ENCODE measurements at places on chromosomes 2 and 18.

DNA sequence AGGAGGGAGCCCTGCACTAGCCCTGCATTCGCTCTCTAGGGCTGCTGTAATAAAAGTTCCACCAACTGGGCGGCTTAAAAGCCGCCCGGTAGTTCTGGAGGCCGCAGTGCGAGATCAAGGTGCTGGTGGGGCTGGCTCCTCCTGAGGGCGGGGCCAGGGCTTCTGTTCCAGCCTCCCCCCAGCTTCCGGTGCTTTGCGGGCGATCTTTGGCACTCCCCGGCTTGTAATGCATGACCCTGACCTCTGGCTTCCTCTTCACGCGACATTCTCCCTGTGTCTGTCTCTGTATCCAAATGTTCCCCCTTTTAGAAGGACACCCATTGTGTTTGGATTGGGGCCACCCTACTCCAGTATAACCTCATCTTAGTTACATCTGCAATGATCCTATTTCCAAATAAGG lies 84.5 kb downstream of the ZCCHC2 start:
- DNase-seq: no peak

DNA sequence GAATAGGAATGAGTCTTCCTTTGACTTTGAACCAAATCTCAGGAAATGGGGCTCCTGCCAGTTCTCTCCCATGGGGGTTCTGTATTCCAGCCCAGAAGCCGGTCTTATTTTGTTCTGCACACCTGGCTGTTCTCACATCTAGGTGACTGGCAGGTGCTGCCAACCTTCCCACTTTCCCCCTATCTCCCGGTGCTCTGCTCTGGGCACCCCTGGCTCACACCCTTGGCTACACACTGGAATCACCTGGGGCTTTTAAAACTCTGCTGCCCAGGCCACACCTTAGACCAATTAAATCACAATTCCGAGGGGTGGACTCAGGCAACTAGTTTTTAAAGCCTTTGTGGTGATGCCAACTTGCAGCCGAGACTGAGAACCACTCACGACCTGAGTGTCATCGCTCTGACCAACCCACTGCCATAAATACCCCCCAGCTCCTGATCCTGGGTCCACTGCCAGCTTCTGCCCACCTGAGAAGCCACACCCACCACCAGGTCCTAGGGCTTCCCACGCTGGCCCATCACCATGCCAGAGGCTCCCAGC lies 69.2 kb downstream of the KCNF1 start:
- DNase-seq: no peak

DNA sequence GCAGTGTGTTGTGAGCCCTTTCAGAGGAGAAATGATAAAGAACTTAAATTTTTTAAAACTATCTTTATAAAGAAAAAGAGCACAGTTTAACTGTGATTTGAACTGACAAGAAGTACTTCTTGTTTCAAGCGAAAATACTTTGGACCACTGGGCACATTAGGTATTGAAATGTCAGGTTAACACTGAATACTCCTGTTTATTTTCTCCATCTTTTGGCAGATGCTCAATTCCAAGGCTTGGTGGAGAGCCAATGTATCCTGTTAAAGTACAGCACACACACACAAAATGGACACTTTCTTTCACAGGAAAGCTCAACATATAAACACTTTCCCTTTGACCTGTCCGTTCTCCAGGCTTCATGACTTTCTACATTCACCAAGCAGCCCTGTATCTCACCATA lies 32.6 kb upstream of the SP3 start:
- no peak for DNase-seq

GRCh38 chr18:49565612-49566011 lies 3.8 kb downstream of the LIPG start:
- DNase-seq: no peak

- DNase-seq: peak; percentile 80
Observed at GRCh38 chr2:46163804-46164528, 133.2 kb upstream of the EPAS1 start.

- peak; percentile 30 for DNase-seq
Observed at GRCh38 chr2:173571021-173571821, 216.5 kb downstream of the CDCA7 start.

- no peak for DNase-seq
Observed at GRCh38 chr18:48917579-48918517, 32.9 kb downstream of the SMAD7 start.

DNA sequence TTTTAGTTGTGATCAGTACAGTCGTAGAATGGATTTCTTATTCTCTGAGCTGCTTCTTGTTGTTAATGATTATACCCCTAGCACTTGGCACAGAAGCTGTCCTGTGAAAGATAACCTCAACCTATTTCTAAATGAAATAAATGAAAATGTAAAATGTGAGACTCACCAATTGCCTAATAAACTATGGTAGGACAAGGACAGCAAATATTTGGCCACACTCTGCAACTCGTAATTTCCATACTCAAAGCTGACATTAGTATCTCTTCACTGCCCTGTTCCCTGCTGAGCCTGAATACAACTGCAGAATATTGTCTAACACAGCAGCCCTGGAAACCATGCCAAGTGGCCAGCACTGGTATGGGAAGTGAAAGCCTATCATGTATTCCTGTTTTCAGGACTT lies 34.5 kb downstream of the TMEM182 start:
- DNase-seq: no peak

- no peak for DNase-seq
Observed at GRCh38 chr2:29527947-29528346, 393.4 kb downstream of the ALK start.

GRCh38 chr2:113142290-113142689 lies 14.9 kb downstream of the IL1RN start:
- DNase-seq: no peak

DNA sequence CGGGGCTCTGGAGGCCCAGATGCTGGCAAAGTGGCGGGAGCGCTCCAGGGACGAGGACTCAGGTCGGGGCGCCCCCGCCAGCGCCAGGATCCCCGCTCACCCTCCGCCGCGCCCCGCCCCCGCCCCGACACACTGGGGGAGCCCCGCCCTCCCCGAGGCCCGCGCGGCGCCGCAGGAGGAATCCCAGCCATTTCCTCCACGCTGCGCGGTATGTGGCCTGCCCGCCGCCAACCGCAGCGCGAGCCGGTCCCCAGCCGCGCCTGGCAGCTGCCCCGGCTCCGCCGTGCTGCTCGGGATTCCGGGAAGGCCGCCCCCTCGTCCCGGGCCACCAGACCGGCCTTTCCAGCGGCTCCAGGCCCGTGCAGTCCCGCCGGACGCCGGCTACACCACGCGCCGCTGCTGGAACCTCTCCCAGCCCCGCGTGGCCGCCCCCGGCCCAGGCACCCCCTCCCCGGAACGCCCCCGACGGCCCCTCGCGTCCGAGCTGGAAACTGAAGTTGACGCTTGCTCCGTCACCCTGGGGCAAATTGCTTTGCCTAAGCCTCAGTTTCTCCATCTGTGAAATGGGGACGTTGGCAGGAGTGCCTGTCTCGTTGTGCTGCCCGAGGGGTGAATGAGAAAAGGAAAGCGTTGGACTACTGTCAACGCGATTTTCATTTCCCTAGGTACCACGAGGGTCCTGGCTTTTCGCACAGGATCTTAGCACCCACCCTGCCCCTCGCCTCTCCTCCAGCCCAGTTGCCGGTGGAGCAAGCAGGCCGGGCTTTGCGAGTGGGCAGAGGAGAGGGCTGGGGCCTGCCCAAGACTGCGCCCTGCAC lies 53.6 kb downstream of the PKDCC start:
- no peak for DNase-seq

GRCh38 chr2:8877894-8878293 lies 40.5 kb upstream of the KIDINS220 start:
- DNase-seq: no peak

DNA sequence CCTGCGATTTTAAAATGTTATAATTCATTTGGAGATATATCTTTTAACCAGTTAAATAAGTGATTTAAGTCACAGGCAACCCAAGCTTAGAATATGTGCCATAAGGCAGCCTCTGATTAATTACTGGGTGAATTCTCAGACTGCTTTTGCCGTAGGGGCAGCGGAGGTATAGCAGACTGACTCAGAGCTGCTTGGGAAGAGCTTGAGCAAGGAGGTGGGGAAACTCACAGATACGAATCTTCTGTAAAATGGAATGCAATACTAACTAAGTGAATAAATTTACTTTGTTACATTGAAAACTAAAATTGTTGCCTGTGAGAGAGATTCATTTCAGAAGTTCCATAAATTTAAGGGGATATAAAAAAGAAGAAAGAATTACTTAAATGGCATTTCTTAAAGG lies 115.4 kb downstream of the KYNU start:
- DNase-seq: no peak

- no peak for DNase-seq
Observed at GRCh38 chr2:217837530-217837929, 165.3 kb downstream of the TNS1 start.

DNA sequence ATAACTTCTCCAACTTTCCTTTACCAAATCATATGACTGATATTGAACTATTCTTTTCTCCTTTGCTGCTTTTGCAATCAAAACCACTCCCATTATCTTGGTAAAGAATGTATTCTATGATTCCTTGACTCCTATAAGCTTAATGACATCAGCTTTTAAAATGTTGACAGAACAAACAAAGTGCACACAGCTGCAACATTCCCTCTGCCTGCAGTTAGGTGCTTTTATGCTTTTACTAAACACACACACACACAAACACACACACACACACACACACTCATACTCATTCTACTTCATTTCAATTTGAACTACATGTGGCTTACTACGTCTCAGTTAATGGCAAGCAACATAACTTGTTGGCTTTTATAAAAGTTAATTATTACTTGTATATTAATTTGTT lies 946.6 kb downstream of the DPP10 start:
- no peak for DNase-seq

GRCh38 chr2:71923143-71923525 lies 224.5 kb downstream of the CYP26B1 start:
- no peak for DNase-seq

DNA sequence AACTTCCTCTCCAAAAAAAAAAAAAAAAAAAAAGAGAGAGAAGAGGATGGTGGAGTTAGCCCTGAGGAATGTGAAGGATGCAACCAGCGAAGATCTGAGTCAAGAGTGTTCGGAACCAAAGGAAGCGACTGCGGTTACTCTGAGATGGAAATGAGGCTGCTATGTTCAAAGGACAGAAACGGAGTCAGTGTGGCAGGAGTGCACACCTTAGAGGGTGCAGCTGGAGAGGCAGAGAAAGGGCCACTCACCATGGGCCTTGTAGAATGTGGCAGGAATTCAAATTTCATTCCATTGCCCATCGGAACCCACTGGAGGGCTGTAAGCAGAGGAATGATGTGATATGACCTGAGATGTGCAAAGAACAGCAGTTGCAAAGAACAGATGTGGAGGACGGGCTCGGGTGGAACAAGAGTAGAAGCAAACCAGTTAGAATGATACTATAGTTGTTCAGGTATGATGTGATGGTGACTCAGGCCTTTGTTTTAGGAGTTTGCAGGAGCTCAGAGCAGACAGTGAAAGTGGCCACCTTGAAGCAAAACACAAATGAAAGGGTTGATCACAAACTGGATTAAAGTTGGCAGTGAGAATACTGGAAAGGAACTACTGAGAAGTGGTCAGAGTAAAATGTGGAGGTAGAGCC lies 22.6 kb downstream of the ITGA6 start:
- peak; percentile 84 for DNase-seq

DNA sequence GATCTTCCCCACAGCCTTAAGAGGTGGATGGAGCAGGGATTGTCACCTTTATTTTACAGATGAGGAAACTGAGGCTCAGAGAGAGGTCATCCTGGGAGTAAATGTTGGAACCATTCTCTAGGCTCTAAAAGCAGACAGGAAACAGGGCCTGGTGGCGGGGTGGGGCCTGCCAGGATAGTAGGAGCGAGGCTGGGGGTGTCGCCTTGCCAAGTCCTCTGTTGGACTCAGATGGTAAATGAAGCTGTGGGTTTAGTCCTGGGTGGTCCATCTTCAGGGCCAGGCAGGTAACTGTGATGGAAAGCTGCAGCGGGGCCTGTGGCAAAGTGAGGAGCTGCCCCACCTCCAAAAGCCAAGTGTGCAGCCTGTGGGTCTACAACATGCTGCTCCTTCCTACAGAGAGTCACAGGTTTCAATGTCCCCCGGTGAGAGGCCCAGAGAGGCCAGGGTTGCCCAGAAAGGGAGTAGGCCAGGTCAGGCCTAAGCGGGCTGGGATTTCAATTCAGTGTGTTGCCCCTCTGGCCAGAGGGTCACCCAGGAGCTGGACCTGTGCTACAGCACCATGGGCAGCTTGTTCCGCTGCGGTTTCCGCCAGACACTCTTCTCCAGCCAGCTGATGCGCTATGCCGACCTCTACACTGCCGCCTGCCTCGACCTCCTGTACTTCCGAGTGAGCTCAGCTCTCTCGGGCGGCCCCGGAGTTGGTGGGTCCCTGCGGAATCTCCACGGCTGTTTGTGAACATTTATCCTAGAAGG lies 6.6 kb downstream of the NT5DC4 start:
- no peak for DNase-seq

GRCh38 chr2:34311816-34312215 lies 712.7 kb upstream of the FAM98A start:
- no peak for DNase-seq

DNA sequence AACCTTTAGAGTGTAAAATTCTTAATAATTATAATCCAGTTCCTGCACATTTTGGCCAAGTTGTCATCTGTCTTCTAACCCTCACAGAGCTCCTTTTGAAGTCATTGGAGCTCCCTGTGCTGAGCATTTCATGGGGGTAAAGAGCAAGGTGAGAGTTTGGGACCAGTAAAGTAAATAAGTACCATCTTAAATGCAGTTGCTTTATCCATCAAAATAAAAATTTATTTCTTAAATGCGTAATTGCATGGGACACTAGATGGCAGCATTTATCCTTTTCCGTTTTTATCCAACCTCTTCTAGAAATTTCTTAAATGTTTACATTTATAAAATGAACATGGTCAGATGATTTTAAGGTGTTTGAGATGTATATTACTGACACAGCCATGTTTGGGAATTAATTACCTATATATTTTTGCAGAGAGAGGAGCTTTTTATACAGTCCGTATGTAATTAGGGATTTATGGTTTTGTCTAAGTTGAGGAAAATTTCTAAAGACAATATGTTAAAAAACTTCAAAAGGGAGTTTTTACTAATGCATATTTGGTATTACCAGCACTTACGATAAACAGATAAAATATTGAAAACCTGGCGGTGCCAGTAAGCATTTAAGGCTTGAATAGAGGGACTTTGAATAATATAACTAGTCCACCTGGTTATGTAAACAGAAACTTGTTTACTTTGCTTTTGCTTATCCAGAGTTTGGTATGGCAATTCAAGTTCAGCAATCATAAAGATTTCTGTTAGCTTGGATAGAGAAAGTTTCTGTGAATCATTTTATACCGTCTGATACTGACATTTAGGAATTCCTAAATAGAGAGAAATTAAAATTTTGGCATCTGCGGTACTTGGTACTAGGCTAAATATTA lies 54.5 kb downstream of the ACSL3 start:
- DNase-seq: no peak

Measured in mammary epithelial cell (primary cell).